ENCODE measurements at places on chromosomes 3 and 15.

DNA sequence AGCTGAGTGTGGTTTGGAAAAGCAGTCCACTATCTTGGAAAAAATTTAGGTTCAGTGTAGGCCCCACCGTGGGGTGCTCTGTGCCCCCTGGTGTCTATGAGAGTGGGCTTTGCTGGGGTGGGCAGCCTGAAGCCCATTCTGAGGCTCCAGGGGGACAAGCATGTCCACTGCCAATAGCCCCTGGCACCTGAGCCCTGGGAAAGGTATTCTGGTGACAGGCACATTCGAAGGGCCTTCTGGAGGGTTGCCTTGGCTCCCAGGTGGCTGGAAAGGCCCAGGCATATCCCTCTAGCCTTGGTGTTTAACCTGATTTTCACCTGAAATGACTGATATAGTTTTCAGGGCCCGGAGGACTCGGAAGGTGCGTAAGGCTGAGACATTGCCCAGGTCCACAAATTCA lies 36.1 kb downstream of the SCN5A start:
- H3K4me1 ChIP-seq = no peaks in the 10 kb centered on the region
- H3K36me3 ChIP-seq = no peaks in the 10 kb centered on the region
- H3K27me3 ChIP-seq = no peaks in the 10 kb centered on the region
- DNase-seq = no peak
- H3K4me3 ChIP-seq = no peak overlapping the region
- H3K27ac ChIP-seq = no peak overlapping the region

GRCh38 chr15:73030122-73030679 lies 22.1 kb upstream of the NEO1 start:
- DNase-seq = no peak
- peaks cover 1% of the 10 kb centered on the region for H3K36me3 ChIP-seq
- peaks cover 53% of the 10 kb centered on the region for H3K27me3 ChIP-seq

DNA sequence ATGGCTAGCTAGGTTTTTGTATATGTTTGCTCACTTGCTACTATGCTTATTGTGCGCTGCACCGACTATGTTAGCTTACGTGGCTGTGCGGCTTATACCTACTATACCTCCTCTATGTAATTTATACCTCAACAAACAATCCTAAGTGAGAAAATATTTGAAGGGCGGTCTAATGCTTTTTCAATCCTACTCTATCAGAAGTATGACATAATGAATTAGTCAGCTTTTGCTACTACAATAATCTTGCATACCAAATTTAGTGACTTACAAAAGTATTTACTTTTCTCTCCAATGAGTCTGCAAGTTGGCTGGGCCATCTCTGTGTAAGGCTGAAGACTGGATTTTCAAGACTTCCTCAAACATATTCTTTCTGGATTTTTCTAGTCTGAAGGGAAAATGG lies 391.2 kb upstream of the NECTIN3 start:
- no peaks in the 10 kb centered on the region for H3K4me1 ChIP-seq
- no peak for DNase-seq
- no peak overlapping the region for H3K4me3 ChIP-seq
- no peaks in the 10 kb centered on the region for H3K36me3 ChIP-seq

DNA sequence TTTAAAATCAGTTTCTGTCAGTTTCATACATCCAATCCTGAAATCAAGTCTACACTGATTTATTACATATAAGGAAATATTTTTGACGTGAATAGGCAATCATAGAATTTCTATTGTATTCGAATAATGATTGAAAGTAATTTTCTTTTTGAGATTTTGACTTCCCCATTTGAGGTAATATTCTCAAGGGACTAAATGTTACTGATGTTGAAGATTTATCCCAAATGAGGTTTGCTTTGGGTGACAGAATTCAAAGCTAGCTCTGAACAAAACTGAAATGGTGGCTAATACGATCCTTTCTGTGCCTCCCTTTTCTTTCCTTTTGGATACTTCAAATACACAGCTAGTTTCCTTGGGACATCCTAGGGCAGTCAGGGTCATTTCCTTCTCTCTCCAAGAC lies 12.9 kb upstream of the CNBP start:
- DNase-seq = no peak
- no peaks in the 10 kb centered on the region for H3K36me3 ChIP-seq
- H3K27ac ChIP-seq = no peak overlapping the region
- no peak overlapping the region for H3K4me3 ChIP-seq
- H3K4me1 ChIP-seq = no peaks in the 10 kb centered on the region

GRCh38 chr3:182385356-182385755 lies 407.9 kb upstream of the ATP11B start:
- no peak for DNase-seq
- H3K27ac ChIP-seq = no peak overlapping the region
- H3K27me3 ChIP-seq = no peaks in the 10 kb centered on the region

GRCh38 chr3:77354958-77355357 lies 315.1 kb downstream of the ROBO2 start:
- H3K36me3 ChIP-seq = no peaks in the 10 kb centered on the region
- no peak for DNase-seq
- no peaks in the 10 kb centered on the region for H3K27me3 ChIP-seq
- no peak overlapping the region for H3K4me3 ChIP-seq

GRCh38 chr3:53489386-53489785 lies 5.0 kb upstream of the CACNA1D start:
- no peaks in the 10 kb centered on the region for H3K36me3 ChIP-seq
- H3K27me3 ChIP-seq = peaks cover 52% of the 10 kb centered on the region
- H3K4me3 ChIP-seq = no peak overlapping the region
- no peak overlapping the region for H3K27ac ChIP-seq
- DNase-seq = no peak

- no peaks in the 10 kb centered on the region for H3K27me3 ChIP-seq
- H3K27ac ChIP-seq = peak overlapping the region; percentile 76
- no peak for DNase-seq
- H3K36me3 ChIP-seq = peaks cover 17% of the 10 kb centered on the region
- peak overlapping the region; percentile 89 for H3K4me3 ChIP-seq
Observed at GRCh38 chr3:28243424-28244106, 2.1 kb downstream of the CMC1 start.

DNA sequence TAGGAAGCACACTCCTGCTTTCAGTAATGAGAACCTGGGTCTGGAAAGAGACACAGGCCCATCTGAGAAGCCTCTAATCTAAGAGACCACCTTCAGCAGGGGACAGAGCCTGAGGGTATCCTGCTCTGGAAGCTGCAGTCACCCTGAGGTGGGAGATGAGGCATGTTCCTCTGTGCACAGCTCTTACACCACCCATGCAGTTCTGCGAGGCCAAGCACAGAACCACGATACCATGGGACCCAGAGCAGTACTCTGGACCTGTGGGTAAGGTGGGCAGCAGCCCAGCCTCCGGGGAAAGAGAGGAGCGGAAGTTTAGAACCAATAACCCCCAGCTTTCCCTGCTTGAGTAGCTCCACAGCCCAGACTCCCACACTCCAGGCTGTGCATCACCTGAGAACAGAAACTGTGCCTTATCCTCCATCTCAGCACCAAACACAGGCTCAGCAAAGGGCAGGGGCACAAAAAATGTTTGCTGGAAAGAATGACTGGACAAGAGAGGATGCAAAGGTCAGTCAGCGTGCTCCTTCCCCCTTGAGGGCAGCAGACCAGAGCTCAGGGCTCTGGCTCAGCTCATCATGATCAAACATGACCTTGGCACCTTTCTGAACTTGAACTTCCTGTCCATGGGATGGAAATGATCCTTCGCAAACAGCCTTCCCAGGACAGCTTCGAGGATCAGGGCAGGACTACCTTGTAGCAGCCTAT lies 43.1 kb downstream of the RBPMS2 start:
- no peak overlapping the region for H3K4me3 ChIP-seq
- no peak for DNase-seq
- no peak overlapping the region for H3K27ac ChIP-seq
- no peaks in the 10 kb centered on the region for H3K27me3 ChIP-seq
- H3K4me1 ChIP-seq = peaks cover 14% of the 10 kb centered on the region
- H3K36me3 ChIP-seq = no peaks in the 10 kb centered on the region

DNA sequence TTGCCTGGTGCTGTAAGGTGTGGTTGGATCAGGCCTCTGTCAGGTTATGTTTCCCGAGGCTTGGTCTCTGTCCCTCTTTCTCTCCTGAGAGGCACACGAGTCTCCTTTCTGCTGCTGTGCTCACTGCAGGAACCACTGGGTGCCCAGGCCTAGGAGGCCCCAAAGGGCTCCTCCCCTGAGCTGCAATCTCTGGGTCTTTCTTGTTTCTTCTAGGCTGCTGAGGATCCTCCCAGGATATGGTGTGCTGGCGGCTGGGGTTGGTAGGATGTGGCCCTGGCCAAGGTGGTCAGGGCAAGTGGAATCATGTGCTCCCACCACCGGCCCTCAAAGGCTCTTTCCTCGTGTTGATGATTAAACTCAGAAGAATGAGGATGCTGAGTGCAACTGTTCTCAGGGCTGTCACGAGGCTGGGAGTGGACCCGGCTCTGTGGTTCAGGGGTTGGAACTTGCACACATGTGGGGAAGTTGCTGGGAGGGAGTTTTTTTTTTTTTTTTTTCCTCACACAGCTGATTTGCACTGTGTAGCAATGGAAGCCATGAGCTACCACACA lies 43.6 kb upstream of the CTSH start:
- peaks cover 6% of the 10 kb centered on the region for H3K4me1 ChIP-seq
- H3K27ac ChIP-seq = no peak overlapping the region
- peaks cover 58% of the 10 kb centered on the region for H3K27me3 ChIP-seq
- peaks cover 3% of the 10 kb centered on the region for H3K36me3 ChIP-seq

DNA sequence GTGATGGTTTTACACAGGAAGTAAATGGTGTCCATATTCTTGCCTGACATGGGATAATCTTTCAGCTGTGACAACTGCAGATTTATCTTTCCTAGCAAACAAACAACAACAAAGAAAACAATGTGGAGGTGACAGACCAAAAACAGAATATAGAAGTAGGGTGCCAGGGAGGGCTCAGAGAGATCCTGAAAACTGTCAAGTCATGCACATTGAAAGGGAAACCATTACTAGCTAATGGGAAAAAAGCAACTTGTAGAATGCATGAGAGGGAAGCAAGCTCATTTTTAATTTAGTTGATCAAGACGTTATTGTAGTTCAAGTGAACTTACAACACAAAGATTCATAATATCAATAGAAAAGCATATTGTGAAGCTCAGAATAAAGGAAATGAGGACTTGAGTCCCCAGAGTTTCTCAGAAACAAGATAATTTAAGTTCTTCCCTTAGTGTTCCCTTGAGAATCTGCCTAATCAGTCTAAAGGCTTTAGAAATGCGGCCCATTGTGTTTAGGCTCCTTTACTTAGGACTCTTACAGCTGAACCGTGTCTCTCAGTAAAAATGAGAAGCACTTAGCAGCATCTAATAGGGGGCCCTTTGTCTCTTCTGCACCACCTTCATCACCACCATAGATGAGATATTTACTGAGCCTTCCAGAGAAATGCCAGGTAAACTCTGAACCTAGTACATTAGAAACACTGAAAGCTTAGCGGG lies 115.6 kb upstream of the CADPS start:
- H3K4me1 ChIP-seq = no peaks in the 10 kb centered on the region
- no peak overlapping the region for H3K4me3 ChIP-seq
- H3K36me3 ChIP-seq = no peaks in the 10 kb centered on the region
- no peak for DNase-seq
- no peak overlapping the region for H3K27ac ChIP-seq

- no peaks in the 10 kb centered on the region for H3K36me3 ChIP-seq
- H3K27ac ChIP-seq = no peak overlapping the region
Observed at GRCh38 chr3:140719841-140720614, 42.2 kb downstream of the TRIM42 start.

DNA sequence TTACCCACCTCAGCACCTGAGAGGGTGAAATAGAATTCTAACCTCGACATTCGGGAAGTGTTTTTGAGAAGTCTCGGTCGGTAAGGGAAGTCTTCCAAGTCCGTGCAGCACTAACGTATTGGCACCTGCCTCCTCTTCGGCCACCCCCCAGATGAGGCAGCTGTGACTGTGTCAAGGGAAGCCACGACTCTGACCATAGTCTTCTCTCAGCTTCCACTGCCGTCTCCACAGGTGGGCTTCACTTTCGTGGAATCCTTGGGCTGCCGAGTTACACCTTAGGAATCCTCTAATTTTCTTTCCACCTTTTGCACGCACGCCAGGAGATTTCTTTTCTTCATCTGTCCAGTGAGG lies 775 bp downstream of the CCNDBP1 start:
- H3K27me3 ChIP-seq = no peaks in the 10 kb centered on the region
- peak overlapping the region; percentile 90 for H3K4me3 ChIP-seq
- peaks cover 40% of the 10 kb centered on the region for H3K36me3 ChIP-seq
- H3K27ac ChIP-seq = peak overlapping the region; percentile 96
- DNase-seq = no peak
- H3K4me1 ChIP-seq = peaks cover 44% of the 10 kb centered on the region

GRCh38 chr15:85792912-85793590 lies 1.7 kb downstream of the KLHL25 start:
- DNase-seq = no peak
- peaks cover 4% of the 10 kb centered on the region for H3K36me3 ChIP-seq
- H3K4me3 ChIP-seq = peak overlapping the region; percentile 90
- peak overlapping the region; percentile 69 for H3K27ac ChIP-seq

GRCh38 chr3:171784387-171784786 lies 25.9 kb downstream of the PLD1 start:
- peaks cover 6% of the 10 kb centered on the region for H3K4me1 ChIP-seq
- no peak for DNase-seq
- no peak overlapping the region for H3K27ac ChIP-seq
- H3K36me3 ChIP-seq = no peaks in the 10 kb centered on the region
- peaks cover 30% of the 10 kb centered on the region for H3K27me3 ChIP-seq

GRCh38 chr3:189270248-189270832 lies 98.6 kb downstream of the TPRG1 start:
- H3K36me3 ChIP-seq = no peaks in the 10 kb centered on the region
- no peaks in the 10 kb centered on the region for H3K27me3 ChIP-seq
- no peak overlapping the region for H3K27ac ChIP-seq
- no peak for DNase-seq
- no peak overlapping the region for H3K4me3 ChIP-seq

- H3K27ac ChIP-seq = no peak overlapping the region
- H3K27me3 ChIP-seq = no peaks in the 10 kb centered on the region
- H3K4me3 ChIP-seq = no peak overlapping the region
- no peaks in the 10 kb centered on the region for H3K36me3 ChIP-seq
Observed at GRCh38 chr3:78880603-78881461, 887.0 kb downstream of the ROBO1 start.

GRCh38 chr15:99486371-99487336 lies 79.1 kb upstream of the MEF2A start:
- peaks cover 8% of the 10 kb centered on the region for H3K4me1 ChIP-seq
- peaks cover 18% of the 10 kb centered on the region for H3K27me3 ChIP-seq
- no peak overlapping the region for H3K27ac ChIP-seq
- H3K36me3 ChIP-seq = no peaks in the 10 kb centered on the region
- H3K4me3 ChIP-seq = peak overlapping the region; percentile 3

DNA sequence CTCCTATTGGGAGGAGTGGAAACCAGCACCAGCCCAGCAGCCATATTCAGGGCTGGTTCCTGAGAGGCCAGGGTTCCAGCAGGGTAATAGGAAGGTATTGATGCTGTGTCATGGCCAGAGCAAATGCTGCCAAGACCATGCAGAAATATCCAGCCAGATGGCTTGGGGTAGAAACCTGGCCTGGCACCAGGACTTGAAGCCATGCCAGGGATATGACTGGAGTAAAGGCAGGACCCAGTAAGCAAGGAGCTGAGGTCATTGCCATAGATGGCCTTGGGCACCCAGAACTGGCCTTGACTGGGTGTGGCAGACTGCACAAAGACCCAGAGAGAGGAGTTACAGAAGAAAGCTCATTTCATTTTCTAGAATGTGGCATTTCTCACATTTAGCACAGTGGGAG lies 257.6 kb upstream of the GOLGA6L4 start:
- no peaks in the 10 kb centered on the region for H3K4me1 ChIP-seq
- peaks cover 28% of the 10 kb centered on the region for H3K27me3 ChIP-seq
- H3K4me3 ChIP-seq = no peak overlapping the region
- no peak for DNase-seq
- H3K36me3 ChIP-seq = peaks cover 3% of the 10 kb centered on the region
- no peak overlapping the region for H3K27ac ChIP-seq

Measured in central memory CD8-positive, alpha-beta T cell (primary cell).